Activated CD8-positive, alpha-beta memory T cell treated with anti-CD3 and anti-CD28 coated beads, Interleukin-2, amount 50 U/mL, for 4 hours (primary cell): ENCODE measurements at places on chromosomes 4 and X.

- DNase-seq = no peak
Observed at GRCh38 chr4:186151499-186151898, 39.9 kb upstream of the CYP4V2 start.

DNA sequence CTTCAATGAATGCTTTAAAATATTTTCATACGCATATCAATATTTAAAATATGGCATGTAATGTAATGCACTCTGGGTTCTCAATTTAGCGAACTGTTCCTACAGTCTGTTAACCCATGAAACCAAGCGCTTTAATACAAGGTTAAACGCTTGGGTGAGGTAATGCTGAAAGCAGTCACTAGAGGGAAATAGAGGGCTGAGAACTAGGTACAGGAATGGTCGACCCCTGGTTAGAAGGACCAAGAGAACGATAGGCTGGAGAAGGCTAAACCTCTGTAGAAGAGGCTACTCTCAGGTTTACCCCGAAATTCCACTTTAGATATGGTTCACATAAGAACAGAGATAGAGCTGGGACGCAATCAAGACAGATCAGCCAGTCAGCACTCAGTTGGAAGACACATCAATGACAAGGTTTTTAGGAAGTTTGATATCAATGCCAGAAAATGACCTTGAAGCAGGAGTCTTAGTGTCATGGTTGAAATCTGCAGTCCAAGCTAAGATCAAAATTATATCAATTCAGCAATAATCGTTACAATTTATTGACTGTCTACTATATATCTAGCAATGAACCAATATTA lies 26.9 kb downstream of the ARSJ start:
- no peak for DNase-seq

GRCh38 chr4:123495530-123495929 lies 98.9 kb downstream of the SPRY1 start:
- no peak for DNase-seq

DNA sequence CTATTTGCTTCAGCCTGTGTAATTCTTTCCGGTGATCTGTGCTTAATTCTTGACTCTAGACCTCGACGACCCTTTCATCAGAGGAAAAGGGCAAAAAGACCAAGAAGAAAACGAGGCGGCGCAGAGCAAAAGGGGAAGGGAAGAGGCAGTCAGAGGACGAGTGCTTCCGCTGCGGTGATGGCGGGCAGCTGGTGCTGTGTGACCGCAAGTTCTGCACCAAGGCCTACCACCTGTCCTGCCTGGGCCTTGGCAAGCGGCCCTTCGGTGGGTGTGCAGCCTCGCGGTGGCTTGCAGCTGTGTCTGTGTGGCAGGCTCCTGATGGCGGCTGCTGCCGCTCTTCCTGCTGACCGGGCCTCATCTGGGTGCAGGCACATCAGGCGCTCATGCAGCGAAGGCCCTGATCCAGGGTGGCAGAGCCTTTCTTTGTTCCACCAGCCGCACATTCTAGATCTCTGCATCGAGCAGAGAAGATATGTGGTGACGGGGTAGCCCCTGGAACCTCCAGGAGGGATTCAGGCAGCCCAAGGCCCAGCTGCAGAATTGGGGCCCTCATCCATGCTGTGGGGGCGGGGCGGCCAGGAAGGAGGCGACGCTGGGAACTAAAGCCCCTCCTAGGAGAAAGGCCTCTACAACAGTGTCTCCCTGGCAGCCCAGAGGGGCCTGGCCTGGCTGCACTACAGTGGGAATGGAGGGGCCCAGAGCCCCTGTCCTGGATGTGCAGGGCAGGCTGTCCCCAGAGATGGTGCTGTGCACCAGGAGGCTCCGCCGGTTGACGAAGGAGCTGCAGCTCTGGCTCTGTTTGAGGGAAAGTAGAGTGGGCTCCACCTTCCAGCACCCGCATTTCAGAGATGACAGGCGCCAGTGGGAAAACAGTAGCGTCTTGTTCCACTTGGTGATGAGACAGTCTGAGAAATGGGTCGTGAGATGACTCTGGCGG lies 32.1 kb downstream of the NELFA start:
- no peak for DNase-seq

DNA sequence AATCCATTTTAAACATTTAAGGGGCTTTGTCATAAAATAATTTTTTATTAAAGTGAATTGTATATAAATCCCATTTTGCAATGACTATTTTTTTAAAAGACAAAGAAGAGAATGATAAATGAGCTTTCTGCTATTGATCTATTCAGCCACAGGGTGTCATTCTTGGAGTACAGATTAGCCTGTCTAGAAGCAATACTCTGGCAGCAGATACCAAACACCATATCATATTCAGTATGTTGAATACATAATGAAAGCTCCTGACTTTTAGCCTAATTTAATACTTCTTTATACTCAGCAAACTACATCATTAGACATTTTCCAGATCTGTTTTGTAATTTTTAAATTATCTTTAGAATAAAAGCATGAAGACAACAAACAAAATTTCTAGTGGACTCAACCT lies 496.3 kb downstream of the PDGFC start:
- DNase-seq = no peak

GRCh38 chrX:81208916-81209315 lies 7.0 kb downstream of the SH3BGRL start:
- DNase-seq = no peak

- DNase-seq = no peak
Observed at GRCh38 chr4:163251204-163251603, 81.2 kb downstream of the NPY1R start.

DNA sequence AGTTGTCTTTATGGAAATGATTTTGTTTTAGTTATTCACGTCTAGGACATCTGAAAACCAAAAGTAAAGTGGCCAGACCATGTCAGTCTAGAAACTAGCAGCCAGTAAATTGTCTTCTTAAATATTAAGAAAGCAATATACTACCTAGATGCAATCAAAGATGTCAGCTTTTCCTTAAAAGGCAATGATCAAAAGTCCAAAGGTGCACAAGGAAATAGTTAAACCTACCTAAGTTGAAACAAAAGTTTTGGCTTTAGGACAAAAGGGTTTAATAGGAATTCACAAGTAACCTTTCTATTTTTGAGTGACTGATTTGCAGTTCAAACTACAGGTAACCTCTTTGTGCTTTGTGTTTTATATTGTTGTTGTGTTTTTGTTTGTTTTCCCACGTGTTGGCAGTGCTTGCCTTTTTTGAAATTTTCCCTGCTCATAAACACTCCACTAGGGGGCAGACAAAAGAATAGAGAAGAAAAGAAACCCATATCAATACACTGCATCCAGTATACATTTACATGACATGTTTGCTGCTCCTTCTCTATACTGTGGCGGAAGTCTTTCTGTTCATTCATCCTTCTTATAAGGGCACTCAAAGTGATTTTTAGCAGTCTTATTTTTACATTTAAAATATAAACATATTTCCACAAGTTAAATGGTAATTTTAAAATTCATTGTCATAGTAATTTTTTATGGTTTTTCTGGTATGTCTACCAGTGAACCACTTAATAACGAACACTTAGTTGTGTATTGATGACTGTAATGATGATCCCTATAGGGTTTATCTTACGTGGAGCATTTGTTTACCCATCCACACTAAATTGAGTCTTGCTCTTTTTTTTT lies 62.7 kb downstream of the GAB1 start:
- no peak for DNase-seq

DNA sequence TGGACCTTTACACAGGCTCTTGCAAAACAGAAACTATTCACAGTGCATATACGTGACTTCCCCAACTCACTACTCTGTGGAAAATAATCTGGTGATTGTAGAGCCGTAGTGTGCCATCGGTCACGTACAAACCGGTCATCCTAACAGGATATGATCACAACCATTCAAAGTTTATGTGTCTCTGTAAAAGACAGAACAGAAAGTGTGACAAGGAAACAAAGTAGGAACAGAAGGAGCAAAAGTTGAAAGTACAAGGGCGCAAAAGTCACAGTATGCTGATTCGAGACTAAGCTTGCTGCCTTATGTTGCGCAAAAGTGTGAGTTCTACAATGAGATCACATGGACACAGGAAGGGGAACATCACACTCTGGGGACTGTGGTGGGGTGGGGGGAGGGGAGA lies 18.6 kb downstream of the MEPE start:
- DNase-seq = no peak

DNA sequence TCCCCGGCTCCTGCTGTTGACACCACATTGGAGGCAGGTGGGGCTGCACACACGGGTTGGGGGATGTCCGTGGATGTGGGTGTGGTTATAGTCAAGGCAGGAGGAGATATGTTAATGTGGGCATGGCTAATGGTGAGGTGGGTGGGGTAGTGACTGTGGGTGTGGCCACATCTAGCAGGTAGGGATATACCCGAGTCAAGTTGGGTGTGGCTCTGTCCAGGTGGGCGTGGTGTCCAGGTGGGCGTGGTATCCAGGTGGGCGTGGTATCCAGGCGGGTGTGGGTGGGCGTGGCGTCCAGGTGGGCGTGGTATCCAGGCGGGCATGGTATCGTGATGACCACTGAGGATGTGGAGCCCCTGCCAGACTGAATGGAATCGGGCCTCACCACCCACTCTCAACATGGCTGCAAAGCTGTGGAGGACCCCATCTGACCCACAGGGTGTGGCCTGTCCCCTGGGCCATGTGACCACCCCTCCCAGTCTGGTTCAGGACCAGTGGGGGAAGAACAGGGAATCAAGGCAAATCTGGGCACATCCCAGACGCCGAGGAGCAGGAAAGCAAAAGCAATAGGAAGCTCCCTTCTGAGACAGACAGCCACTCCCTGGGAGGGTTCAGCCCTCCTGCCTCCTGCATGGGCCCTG lies 21.0 kb downstream of the MAN2B2 start:
- DNase-seq = no peak

DNA sequence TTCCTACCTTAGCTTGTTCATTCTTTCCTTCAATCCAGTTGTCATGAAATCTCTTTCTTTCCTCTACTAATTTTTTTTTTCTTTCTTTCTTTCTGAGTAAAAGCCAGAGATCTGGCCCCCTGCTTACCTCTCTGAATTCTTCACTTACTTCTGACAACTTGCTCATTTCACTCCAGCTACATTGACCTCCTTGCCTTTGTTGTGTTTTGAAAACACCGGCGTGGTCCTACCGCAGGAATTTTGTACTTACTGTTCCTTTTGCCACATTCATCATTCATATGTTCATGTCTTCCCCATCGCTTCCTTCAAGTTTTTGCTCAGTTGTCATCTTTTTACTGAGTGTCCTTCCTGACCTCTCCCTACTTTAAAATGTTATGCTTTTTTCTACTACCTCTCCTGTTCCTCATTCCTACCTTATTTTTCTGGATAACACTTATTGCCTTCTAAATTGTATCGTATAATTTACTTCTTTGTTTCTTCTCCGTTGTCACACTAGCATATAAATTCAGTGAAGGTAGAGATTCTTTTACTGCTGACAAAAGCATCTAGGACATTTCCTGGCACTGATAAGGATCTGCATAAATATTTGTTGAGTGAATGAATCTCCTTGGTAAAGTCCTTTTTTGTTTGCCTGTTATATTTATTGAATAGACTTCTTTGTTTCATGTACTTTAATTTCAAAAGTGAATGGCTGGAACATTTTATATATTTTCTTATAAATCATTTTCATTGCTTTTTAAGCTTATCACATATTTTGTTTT lies 74.4 kb downstream of the NFKB1 start:
- DNase-seq = no peak

GRCh38 chrX:50893466-50893865 lies 17.1 kb upstream of the BMP15 start:
- DNase-seq = no peak

DNA sequence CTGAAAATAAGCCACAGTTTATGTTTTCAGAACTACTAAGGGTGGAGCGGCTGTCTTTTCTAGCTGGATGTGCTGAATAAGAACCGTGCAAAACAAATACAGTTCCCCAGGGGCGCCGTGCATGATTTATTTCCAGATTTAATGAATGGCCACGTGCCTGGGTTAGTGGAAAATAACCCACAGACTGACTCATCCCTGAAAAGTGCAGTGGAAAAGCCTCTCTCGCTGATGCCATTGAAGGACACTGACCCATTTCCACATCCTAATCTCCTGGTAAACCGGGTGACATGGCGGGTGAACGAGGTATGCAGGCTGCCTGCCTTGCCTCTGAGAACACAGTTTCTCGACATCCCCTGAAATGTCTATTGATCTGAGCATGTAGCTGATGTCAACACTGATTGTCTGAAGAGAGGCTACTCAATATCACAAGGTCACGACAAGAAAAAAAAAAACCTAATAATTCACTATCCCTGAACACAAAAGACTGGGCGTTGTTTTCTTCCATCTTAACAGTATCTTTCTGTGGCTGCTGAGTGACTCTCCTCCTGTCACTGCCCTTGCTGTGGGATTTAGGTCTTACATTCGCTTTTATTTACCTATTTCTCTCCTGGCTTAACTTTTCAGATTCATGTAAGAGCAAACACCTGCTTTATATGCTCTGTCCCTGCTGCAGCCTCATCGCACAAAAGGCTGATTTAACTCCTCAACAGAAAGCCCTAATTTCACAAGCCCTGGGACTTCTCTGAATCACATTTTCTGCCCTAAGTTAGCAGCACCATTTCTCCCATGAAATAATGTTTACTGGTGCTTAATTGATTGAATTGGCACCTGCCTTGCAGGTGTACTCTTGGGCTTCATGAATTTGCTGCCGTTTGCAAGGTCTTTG lies 76.9 kb upstream of the SCOC start:
- no peak for DNase-seq

DNA sequence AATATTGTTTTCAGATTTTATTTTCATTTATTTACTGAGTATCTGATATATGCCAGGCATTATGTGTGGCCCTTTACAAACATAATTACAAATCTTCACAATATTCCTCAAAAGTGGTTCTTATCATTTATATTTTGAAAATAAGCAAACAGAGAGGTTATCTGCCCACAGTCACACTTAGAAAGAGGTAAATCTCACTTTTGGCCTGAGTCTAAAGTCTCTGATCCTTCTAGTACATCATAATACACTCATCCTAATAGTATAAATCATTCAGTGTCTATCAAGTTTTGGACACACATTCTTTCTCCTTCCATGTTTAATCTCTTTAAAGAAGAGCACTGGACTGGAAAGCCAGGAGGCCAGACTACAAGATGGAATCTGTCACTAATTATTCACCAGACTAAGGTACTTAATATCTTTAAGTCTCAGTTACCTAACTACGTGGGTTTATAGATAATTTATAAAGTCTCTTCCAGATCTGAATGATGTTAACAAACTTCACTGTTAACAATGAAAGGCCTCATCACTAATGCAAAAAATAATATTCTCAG lies 281.3 kb downstream of the PPP3CA start:
- no peak for DNase-seq

- DNase-seq = no peak
Observed at GRCh38 chr4:80075995-80076675, 3.1 kb upstream of the ANTXR2 start.

DNA sequence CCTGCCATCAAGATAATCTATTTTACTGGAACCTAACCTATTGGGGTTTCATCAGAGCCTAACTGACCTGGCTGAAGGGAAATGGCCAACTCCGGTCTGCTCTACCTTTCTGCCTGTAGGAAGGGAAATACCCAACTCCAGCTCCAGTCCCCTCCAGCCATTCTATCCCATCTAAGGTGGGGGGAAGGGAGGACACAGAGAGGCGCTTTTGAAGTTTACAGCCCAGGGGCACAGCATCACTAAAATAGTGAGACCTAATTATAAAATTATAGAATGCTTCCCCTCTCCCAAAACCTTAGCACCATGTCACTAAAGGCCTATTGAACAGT lies 27.8 kb upstream of the ACSL4 start:
- DNase-seq = no peak
